ENCODE measurements at places on chromosomes 6 and 20. TPM values are rescaled to one million over a fixed set of nuclear protein-coding genes. Genes with fewer than 3 reads are reported as not detected.
A peak's percentile ranks its signal among the peaks of the same experiment; 100 is the strongest.

SPEF1 gene
- 0.31 TPM for total RNA-seq

- no peak for DNase-seq
These were observed 248.5 kb downstream of the BTBD9 start for GRCh38 chr6:38391206-38391605.

GRCh38 chr20:38242848-38243708 is 17.5 kb downstream of the KIAA1755 start:
- DNase-seq = no peak

DNA sequence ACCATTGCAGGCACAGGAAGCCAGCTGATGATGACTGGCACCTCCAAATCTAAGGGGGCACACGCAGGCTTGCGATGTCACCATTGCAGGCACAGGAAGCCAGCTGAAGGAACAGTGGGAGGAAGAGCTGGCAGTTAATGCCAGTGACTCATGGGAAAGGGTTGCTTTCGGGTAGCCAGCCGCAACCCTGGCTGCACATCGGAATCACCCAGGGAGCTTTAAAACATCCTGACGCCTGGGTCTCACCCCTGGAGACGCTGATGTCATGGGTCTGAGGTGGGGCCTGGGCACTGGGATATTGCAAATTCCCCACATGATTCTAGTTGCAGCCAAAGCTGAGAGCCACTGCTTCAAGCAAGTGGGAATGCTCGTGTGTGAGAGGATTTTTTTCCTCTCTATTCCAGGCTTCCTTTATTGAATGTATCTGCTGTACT is 16.1 kb upstream of the CCN6 start:
- DNase-seq = peak; percentile 93

- no peak for DNase-seq
These were observed 242.4 kb downstream of the ALDH8A1 start for GRCh38 chr6:134707342-134708031.

BFSP1 gene
- 1.3 TPM for total RNA-seq

GRCh38 chr6:144390202-144390601 is 105.1 kb downstream of the UTRN start:
- no peak for DNase-seq

KIF25 gene
- not detected for total RNA-seq

GRCh38 chr20:50041246-50041873 is 58.6 kb downstream of the SNAI1 start:
- no peak for DNase-seq

- DNase-seq = no peak
These were observed 41.0 kb upstream of the RAB23 start for GRCh38 chr6:57262901-57263694.

NNAT gene
- total RNA-seq = 2.6 TPM

All from right atrium auricular region (tissue), 2 donors.